ENCODE measurements at places on chromosomes 2 and 18.
A peak's percentile ranks its signal among the peaks of the same experiment; 100 is the strongest.

GRCh38 chr18:23812546-23813440 lies 123.5 kb downstream of the LAMA3 start:
- peak; percentile 49 for DNase-seq

- no peak for DNase-seq
Observed at GRCh38 chr2:162164802-162165201, 12.8 kb upstream of the GCG start.

- DNase-seq: no peak
Observed at GRCh38 chr2:170553748-170554147, 161.4 kb upstream of the SP5 start.

DNA sequence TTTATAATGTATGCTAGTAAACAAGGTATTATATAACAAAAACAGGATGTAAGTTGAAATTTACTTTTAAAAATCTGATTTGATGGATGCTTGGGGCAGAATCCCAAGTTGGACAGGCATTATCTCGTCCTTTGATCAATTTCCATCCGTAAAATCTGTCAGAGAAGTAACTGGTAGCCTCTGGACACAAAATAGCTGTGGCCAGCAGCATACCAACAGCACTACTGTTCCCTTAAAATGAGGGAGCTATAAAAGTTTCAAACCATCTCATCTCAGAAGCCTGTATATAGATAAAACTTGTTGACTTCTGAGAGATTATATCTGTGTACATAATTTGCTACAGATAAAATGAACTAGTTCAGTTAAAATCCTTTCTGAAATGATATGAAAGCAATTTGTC lies 14.7 kb upstream of the METAP1D start:
- no peak for DNase-seq
